ENCODE measurements at places on chromosomes 3 and 15. TPM values are rescaled to one million over a fixed set of nuclear protein-coding genes. Genes with fewer than 3 reads are reported as not detected.

The APH1B gene
- total RNA-seq, result 7.8 TPM

DNA sequence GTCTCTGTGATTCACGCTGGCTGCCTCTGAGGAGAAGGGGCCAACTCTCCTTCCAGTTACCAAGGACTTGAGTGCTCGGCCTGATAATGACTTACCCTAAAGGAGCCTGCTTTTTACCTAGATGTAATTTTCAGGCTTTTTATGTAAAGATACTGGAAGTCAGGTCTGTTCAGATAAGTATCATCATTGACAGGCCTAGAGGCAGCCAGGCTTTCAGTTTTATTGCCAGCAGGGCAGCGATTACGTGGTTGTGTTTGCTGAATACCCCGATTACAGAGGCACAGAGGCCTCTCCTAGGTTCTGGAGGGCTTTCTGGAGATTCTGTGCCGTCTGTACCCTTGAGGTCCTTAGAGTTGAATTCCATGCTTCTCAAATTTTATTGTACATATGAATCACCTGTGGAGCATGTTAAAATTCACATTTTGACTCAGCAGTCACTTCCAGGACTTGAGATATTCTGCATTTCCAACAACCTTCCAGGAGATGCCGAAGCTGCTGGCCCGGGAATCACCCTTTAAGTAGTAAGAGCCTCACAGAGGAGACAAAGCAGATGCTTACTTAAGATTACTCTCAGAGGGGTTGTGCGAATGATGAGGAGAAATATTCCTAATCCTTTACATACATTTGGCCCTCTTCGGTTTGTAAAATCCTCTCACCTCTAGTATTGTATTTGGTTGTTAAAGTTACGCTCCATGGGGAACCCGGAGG, 160.1 kb upstream of the BHLHE40 start:
- peaks cover 77% of the 10 kb centered on the region for H3K36me3 ChIP-seq
- no peaks in the 10 kb centered on the region for H3K27me3 ChIP-seq
- H3K4me3 ChIP-seq, result no peak overlapping the region
- peaks cover 50% of the 10 kb centered on the region for H3K4me1 ChIP-seq

GRCh38 chr15:22939652-22940061, 40.5 kb downstream of the CYFIP1 start:
- no peak overlapping the region for H3K27ac ChIP-seq
- no peak overlapping the region for H3K4me3 ChIP-seq
- no peaks in the 10 kb centered on the region for H3K27me3 ChIP-seq
- no peaks in the 10 kb centered on the region for H3K4me1 ChIP-seq
- peaks cover 2% of the 10 kb centered on the region for H3K36me3 ChIP-seq

The ADPGK gene
- 58.0 TPM for total RNA-seq

- no peak for DNase-seq
- H3K36me3 ChIP-seq, result peaks cover 54% of the 10 kb centered on the region
- H3K27me3 ChIP-seq, result no peaks in the 10 kb centered on the region
- peaks cover 18% of the 10 kb centered on the region for H3K4me1 ChIP-seq
- H3K4me3 ChIP-seq, result no peak overlapping the region
These were observed 28.8 kb downstream of the ATG7 start for GRCh38 chr3:11300970-11301369.

DNA sequence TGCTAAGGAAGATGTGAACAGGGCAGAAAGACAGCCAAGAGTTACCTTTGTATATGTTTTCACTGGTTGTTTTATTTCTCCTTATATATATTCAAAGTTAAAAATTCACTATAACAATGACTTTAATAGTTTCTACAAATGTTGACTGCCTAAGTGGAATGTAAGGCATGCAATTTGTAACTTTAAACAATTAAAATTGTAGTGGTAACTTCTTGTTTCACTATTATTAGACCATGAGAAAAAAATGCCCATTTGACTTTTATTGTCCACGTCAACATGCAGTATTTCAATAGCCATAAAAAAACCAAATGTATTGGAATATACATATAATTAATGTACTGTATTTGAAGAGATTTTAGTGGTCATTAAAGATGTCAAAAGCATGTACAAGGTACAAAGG, 340.7 kb upstream of the CBLB start:
- peak overlapping the region; percentile 31 for H3K27ac ChIP-seq
- no peak overlapping the region for H3K4me3 ChIP-seq
- DNase-seq, result no peak
- H3K27me3 ChIP-seq, result no peaks in the 10 kb centered on the region

DNA sequence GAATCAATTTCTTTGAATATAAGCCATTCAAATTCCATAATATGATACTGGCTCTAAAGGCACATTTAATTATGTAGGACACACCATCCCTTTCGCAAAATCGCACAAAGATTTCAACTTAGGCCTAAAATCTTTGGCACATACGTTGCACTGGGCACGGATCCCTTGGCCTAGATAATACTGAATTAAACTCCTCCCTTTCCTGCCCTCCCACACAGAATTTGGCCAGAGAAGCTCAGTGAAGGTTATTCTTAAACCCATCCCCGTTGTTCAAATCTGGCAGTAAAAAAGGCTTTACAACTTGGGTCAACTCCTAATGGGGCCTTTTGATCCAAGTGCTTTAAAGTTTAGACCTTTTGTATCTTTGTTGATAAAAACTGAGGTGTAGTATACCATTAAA, 247.2 kb downstream of the PTPRG start:
- H3K4me3 ChIP-seq, result no peak overlapping the region
- H3K27ac ChIP-seq, result no peak overlapping the region
- H3K4me1 ChIP-seq, result no peaks in the 10 kb centered on the region
- peaks cover 1% of the 10 kb centered on the region for H3K27me3 ChIP-seq

The FSD2 gene
- total RNA-seq, result not detected

- H3K27ac ChIP-seq, result no peak overlapping the region
- no peak overlapping the region for H3K4me3 ChIP-seq
- H3K27me3 ChIP-seq, result no peaks in the 10 kb centered on the region
- H3K4me1 ChIP-seq, result no peaks in the 10 kb centered on the region
- DNase-seq, result no peak
These were observed 95.9 kb downstream of the SMAD6 start for GRCh38 chr15:66797921-66798320.

The ZNF860 gene
- 0.11 TPM for total RNA-seq

The USP13 gene
- total RNA-seq, result 11.6 TPM

GRCh38 chr3:42502429-42503250, at the start of gene VIPR1:
TSS of gene VIPR1 (plus strand) at chr3:42502643. CDS start at chr3:42502736, 93 bp downstream.
- peak within 1 kb of the TSS; percentile 83 for H3K4me3 ChIP-seq
- H3K4me1 ChIP-seq, result peaks cover 46% of the 10 kb centered on the region
- peak; percentile 96 for DNase-seq
- H3K27ac ChIP-seq, result peak within 1 kb of the TSS; percentile 71
- no peaks in the 10 kb centered on the region for H3K36me3 ChIP-seq
- H3K27me3 ChIP-seq, result peaks cover 16% of the 10 kb centered on the region

The KLHL24 gene
- 15.8 TPM for total RNA-seq

The LRRC49 gene
- 0.62 TPM for total RNA-seq

DNA sequence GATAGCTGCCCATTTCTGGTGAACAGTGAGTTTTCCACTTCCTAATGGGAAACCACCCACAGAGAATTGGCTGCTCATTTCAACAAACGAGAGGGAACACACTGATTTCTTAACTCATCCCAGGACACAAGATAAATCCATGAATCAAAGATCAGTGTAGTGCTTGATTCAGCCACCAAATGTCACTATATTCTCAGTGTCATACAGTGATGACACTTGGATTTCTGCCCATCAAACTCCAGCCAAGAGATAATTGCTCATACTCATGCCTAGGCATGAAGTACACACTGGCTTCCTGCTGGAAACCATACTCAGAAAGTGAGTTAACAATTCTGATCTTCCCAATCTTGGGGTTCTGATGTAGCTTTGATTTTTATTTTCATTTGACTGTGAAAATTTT, 35.4 kb upstream of the GRM7 start:
- no peak overlapping the region for H3K4me3 ChIP-seq
- no peaks in the 10 kb centered on the region for H3K4me1 ChIP-seq
- H3K36me3 ChIP-seq, result no peaks in the 10 kb centered on the region
- no peak for DNase-seq
- H3K27ac ChIP-seq, result no peak overlapping the region
- no peaks in the 10 kb centered on the region for H3K27me3 ChIP-seq

DNA sequence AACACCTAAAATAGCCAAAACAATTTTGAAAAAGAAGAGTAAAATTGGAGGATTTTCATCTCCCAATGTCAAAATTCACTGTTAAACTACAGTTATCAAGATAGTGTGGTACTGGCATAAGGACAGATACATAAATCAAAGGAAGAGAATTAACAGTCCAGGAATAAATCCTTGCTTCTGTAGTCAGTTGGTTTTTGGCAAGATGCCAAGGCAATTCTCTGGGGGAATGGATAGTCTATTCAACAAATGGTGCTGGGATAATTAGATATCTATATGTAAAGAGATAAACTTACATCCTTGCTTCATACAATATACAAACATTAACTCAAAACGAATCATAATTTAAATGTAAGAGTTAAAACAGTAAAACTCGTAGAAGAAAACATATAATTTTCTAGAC, 57.9 kb upstream of the SELENOK start:
- H3K27me3 ChIP-seq, result peaks cover 5% of the 10 kb centered on the region
- no peak overlapping the region for H3K4me3 ChIP-seq
- no peak for DNase-seq
- peaks cover 5% of the 10 kb centered on the region for H3K36me3 ChIP-seq

The CADM2 gene
- 0.14 TPM for total RNA-seq

- peak; percentile 21 for DNase-seq
- H3K27me3 ChIP-seq, result no peaks in the 10 kb centered on the region
- no peak overlapping the region for H3K27ac ChIP-seq
- no peaks in the 10 kb centered on the region for H3K4me1 ChIP-seq
These were observed 176.9 kb upstream of the ANKRD28 start for GRCh38 chr3:15974647-15975046.

The MEX3B gene
- 1.2 TPM for total RNA-seq
